ENCODE measurements at places on chromosomes 3 and 15.

DNA sequence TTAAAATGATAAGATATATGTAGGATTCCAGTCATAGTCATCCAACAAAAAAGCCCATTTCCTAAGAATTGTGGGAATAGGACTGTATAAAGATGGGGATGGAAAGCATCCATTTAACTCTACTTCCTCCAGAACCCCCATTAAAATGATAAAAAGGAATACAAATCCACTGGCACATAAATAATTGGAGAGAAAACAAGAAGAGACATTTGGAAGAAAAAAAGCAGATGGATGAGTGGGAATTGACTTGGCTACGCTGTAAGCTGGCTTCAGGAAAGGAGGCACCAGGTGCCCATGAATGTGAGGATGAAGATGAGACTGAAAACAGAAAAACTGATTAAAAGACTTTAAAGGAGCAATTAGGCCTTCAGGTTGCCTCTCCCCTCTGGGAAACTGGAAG, 91.8 kb downstream of the ST8SIA2 start:
- no peak for DNase-seq

GRCh38 chr3:25911525-25912295, 121.8 kb downstream of the OXSM start:
- no peak for DNase-seq

GRCh38 chr15:94701281-94701985, 470.1 kb downstream of the MCTP2 start:
- no peak for DNase-seq

- no peak for DNase-seq
Measured at GRCh38 chr15:32152574-32152973, 122.3 kb downstream of the CHRNA7 start.

DNA sequence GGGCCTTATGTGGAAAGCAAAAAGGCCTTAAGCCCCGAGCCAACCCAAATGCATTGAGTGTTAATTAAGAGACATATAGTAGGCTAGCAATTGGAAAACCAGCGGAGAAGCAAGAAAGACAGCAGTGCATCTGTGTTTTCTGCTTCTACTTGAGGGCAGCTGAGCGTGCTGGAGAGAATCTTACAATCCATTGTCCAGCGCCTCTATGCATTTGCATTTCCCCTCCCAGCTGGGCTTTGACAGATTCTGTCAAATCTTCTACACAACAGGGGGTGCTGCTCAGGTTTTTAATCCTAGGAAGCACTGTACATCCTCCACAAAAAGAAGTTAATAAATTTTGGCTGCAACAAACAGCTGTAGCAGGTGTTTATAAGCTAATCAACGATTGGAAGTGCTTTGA, 23.9 kb downstream of the SSR3 start:
- DNase-seq: no peak

DNA sequence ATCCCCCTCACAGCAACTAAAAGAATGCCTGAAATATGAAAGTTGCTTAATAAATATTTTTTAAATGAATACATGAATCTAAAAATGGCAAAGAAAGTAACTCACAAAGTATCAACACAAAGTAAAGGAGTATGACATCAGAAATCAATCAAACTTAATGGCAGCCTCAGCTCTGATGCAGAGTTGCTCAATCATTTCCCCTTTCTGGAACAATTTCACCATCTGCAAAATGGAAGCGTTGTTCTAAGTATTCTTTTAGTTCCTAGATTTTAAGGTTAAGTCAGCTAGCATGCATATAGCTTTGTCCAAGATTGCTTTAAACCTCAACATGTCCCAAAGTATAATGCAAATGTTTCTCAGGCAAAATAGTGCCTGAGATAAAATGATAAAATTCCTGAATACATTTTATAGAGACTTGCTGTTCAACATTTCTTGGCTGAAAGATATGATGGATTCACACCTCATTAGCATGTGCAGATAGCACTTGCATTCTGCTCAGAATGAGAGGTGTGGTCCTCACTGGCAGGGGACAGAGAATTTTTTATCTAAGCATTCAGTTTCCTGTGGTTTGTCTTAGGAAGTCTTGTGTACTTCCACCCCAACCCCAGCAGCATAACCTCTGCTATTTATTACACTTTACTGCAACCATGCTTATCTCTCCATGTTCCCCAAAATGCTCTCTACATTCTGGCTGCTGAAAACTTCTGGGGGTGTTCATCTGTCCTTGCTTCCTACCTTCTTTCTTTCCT, 429.3 kb downstream of the GRM7 start:
- DNase-seq: no peak
